CD8-positive, alpha-beta T cell (primary cell): ENCODE measurements at places on chromosomes 6 and 20.

GRCh38 chr20:36543184-36544133 is 2.1 kb downstream of the MYL9 start:
- no peak for DNase-seq

GRCh38 chr6:221531-222349 is 70.5 kb upstream of the DUSP22 start:
- no peak for DNase-seq

GRCh38 chr6:27106382-27106781 is 141.1 kb upstream of the PRSS16 start:
- DNase-seq = no peak

GRCh38 chr20:48839154-48839917 is 11.5 kb upstream of the PREX1 start:
- no peak for DNase-seq

DNA sequence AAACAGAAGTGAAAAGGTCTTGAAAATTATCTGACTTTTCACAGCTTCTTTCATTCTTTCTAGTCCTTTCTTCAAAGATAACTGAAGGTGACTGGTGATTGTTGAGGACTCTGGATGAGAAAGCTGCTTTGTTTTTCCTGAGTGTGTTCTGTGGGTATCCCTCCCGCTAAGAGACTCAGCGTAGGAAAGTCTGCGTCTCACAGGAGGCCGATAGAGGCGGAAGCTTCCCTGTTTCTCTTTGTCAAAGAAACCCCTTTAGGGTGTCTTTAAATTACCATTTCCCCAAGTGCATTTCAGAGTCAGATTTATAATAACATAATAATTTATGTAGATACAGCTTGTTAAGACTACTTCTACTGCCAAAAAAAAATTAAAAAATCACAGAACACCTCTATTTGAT is 31.2 kb upstream of the IRF4 start:
- DNase-seq = no peak
